Activated CD4-positive, alpha-beta T cell treated with anti-CD3 and anti-CD28 coated beads, Interleukin-2, amount 10 ng/mL, durations not matched to agents 7 days and 5 days (primary cell): ENCODE measurements at places on chromosomes 5 and 9. TPM values are rescaled to one million over a fixed set of nuclear protein-coding genes. Genes with fewer than 3 reads are reported as not detected.
A peak's percentile ranks its signal among the peaks of the same experiment; 100 is the strongest.

DNA sequence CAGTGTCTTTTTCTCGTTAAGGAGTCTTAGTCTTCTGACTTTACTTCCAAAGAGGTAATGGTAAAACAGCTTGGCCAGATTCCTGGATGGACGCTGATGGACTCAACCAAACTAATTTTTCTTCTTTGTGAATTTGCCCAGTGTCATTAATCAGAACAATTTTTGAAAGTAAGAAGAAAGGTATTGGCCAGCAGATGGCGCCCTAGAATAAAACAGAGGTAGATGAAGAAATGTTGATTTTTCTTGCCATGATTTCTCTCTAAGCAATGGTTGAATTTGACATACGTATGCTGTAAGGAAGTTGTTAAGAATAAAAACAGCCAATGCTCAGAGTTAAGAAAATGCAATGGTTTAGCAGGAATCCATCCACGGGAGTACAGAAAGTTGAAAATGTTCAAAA, 500.0 kb downstream of the DIRAS2 start:
- peak; percentile 69 for DNase-seq

PCDHA13 gene
- total RNA-seq: not detected

PCDHGB1 gene
- not detected for total RNA-seq

DNA sequence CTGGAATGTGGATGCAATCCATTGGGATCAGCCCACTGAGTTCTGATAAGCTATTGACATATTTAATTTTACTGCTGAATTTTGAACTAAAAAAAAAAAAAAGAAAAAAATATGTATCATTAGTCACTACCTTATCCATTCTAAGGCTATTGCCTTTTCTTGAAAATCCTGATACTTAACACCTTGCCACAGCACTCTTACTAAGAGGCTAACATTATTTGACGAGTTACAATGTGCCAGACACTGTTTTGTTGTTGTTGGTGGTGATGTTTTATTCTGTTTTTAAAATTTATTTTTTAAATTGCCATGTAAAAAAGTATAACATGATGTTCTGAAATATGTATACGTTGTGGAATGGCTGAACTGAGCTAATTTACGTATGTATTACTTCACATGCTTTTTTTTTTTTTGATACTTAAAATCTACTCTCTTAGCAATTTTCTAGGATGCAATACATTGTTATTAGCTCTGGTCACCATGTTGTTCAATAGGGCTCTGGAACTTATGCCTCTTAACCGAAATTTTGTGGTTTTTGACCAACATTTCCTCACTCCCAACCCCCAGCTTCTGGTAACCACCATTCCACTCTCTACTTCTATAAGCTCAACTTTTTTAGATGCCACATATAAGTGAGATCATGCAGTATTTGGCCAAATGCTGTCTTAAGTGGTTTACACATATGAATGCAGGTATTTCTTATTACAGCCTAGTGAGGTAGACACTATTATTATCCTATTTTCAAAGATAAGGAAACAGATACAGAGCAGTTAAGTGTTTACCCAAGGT, 134.8 kb upstream of the PCA3 start:
- no peak for DNase-seq

WDR31 gene
- total RNA-seq: 0.87 TPM

DNA sequence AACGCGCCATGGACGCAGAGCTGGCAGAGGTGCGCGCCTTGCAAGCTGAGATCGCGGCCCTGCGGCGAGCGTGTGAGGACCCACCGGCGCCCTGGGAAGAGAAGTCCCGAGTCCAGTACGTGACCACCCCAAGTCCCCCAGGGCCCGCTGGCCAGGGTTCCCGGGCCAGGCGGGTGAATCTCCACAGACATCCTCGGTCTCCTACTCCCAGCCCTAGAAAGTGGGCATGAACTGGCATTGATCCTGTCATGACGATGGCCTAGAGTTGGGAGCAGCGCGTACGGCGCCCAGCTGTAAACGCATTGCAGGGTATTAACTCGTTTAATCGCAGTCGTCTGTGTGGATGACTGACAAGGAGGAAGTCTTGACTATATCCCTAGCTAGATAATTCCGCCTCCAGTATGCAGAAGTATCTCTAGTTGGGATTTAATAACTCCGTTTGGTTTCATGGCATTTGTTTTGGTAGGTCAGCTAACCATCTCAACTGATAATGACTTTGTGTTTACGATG, 293 bp downstream of the CENPP start:
- DNase-seq: no peak

GHR gene
- not detected for total RNA-seq

- no peak for DNase-seq
Measured at GRCh38 chr5:19258686-19259085, 729.3 kb downstream of the CDH18 start.

GRCh38 chr5:16935231-16936149, 598 bp downstream of the MYO10 start:
- peak; percentile 6 for DNase-seq

- DNase-seq: no peak
Measured at GRCh38 chr5:166926138-166926537, 1365.3 kb upstream of the WWC1 start.

GLRX gene
- 61.1 TPM for total RNA-seq

NR5A1 gene
- not detected for total RNA-seq

DNA sequence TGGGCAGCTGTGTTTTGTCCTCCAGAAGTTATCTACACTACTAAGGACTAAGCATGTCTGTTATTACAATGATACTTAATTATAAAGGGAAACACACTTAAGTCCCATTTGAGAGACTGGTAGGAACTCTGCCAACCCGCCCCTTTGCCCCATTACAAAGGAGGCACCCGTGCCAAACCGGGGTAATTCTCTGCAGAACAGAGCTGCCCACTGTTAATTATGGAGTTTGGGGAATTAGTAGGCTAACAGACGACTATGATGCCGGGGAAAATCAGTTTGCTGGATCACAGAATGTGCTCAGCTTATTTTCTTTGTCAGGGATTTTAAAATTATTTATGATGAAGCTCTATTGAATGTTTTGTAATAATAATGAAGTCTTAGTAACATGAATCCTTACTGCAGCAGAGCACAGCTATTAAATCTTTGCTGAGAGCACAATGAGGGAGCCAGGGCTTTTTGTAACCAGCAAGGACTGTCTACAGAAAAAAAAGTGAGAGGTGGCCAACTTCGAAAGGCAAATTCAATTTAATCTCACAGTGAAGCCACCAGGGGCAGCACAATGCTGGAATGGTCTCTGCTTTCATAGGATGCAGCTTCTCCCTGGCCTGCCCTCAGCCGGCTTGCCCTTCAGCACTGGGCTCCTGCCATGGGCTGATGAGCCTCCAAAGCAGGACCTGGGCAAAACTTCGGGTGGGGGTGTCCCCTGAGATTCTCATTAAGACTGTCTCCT, 134.5 kb downstream of the GNAQ start:
- no peak for DNase-seq

DNA sequence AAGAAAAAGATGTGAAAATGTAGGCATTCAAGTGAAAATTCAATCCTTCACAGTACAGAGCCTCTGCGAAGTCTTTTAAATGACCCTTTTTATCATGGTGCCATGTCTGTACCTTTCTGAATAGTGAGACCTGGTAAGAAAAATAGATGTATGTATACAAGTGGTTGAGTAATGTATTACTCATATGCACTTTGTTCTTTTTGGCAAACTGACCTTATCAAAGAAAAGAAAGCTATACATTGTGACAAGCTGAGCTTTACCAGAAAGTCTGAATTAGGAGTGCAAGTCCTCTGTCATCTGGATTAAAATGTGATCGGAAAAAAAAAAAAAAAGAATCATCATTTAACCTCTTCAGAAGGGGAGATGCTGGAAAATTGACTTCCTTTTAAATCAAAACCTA, 356.4 kb upstream of the CCNH start:
- no peak for DNase-seq

DNA sequence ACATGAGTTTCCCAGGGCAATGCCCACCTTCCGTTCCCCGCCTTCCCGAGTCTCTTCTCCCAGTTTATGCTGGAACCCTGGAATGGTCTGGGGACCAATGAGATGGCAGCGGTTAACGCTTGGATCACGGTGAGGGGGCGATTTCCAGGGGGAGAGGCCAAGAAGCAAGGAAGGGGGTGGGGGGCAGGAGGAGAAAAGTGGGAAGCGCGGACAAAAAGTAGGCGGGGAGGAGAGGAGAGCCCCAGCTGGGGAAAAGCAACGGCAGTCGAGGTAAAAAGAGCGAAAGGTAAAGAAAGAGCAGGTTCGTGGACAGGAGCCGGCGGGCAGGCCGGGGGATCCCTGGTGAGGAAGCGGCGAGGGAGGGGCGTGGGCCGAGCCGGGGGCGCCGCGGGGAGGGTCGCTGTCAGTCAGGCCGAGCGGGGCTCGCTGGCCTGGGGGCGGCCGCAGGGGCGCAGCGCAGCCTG, 508 bp upstream of the SNCAIP start:
- DNase-seq: no peak

- DNase-seq: no peak
Measured at GRCh38 chr5:72248410-72248981, 71.5 kb downstream of the MRPS27 start.

DNA sequence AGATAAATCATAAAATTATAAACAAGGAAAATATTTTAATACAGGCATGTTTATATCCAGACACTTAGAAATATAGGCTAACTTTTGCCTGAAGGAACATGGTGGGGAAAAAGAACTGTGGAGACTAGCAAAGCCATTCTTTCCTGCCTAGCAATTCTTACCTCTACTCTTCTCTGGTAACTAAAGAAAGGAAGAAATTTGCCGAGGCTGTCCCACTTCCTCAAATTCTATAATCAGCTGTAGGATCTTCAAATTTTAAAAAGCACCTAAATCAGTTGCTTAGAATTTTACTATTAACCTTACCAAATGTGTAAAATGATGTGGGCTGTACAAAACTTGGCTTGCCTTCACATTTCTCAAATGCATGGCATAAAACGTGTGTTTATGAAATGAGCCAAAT, 249.1 kb upstream of the SMARCA2 start:
- DNase-seq: no peak

DNA sequence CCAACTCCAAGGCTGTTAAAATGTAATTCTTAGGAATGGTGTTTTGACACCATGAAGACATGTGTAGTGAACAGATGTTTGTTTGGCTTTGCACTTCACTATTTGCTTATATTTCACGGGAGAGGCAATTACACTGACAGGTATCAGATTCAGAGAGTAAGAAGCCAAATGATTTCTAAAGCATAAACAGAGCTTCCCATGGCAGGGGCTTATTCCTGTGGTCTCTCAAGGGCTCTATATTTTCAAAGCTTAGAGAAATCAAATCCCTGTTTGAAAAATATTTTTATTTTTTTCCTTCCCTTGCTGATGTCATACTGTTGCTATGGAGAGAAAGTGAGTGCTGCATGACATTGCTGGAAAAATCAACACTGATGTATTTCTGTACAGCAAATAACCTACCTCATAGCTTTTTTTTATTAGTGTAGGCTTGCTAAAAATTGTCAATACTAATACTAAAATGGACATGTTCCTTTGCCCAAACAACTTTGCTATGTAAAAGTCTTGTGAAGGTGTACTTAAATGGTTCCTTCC, 161.4 kb downstream of the GIN1 start:
- no peak for DNase-seq

GRCh38 chr9:114958021-114958843, 27.8 kb upstream of the TNFSF8 start:
- peak; percentile 44 for DNase-seq

PJA2 gene
- total RNA-seq: 58.7 TPM

GRCh38 chr5:165722401-165722800, 2217.0 kb downstream of the MAT2B start:
- DNase-seq: no peak

DNA sequence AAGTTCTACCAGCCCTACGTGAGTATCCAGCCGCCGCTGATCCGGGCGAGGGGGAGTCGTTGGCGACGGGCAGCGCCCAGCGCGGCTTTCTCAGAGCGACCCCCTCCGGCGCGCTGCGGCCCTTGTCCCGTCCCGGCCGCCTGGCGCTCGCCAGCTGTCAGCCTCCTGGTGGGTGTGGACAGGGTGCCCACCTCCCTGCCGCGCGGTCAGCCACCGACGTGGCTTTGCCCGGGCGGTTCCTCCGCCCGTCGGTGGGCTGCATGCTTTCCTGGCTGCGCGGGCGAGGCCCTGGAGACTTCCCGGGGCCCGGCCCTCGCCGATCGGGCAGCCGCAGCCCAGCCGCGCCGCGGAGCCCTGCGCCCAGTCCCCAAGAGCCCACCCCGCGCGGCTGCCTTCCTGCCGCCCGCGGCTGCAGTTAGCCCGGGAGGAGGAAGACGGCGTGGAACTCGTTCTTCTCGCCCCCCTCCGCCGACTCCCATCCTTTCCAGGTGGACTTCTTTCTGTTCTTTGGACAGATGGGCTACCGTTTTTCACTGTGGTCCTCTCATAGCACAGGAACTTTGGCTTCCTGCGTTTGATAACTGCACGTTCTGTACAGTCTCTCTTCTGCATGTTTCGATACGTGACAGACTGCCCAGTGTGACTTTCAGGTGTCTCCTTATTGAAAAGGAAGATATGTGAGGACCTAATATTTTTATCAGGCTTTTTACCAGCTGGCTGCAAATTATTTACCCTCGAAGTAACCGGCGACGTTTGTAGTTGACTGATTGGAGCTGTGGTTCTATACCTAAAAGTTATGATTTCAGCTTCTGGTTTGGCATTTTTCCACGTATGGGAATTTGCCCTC, 577 bp downstream of the AP3S1 start:
- DNase-seq: peak; percentile 10

DNA sequence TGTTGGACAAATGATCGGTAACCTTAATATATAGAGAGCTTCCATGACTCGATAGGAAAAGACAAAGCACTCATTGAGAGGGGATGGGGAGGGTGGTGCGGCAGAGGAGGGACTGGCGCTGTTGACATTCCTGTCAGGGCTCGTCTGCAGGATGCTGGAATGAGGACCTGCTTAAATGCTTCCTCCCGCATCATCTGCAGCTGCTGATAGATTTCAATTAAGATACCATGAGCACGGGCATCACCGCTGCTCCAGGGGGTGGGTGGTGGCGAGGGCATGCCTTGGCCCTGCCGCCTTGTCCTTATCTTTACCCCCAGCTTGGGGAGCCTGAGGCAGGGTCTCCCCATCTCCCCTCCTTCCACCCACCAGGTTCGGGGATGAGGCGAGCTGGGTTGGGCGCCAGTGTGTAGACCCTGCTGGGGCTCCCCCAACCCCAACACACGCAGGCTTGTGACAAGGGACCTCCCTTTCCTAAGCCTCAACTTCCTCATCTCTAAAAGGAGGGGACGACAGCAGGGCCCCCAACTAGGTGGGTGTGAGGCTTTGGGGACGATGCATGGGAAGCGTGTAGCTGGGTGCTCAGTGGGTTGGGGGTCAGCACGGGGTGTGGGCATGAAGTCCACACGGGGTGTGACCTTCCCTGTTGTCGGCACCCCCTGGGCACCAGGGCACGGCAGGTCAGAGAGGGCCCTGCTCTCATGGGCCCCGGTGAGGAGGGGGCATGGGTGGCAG, 11.7 kb upstream of the QRFP start:
- no peak for DNase-seq

FGF1 gene
- not detected for total RNA-seq

GRCh38 chr9:97570899-97571298, 62.3 kb downstream of the TSTD2 start:
- no peak for DNase-seq

NFIB gene
- not detected for total RNA-seq

- DNase-seq: peak; percentile 15
Measured at GRCh38 chr9:4741365-4742089, 525 bp upstream of the AK3 start.
